ENCODE measurements at places on chromosomes 3 and 15.

GRCh38 chr3:70824078-70824477, 511.6 kb upstream of the MDFIC2 start:
- no peak for DNase-seq

- DNase-seq, result no peak
Observed at GRCh38 chr3:131846296-131846924, 188.4 kb downstream of the CPNE4 start.

DNA sequence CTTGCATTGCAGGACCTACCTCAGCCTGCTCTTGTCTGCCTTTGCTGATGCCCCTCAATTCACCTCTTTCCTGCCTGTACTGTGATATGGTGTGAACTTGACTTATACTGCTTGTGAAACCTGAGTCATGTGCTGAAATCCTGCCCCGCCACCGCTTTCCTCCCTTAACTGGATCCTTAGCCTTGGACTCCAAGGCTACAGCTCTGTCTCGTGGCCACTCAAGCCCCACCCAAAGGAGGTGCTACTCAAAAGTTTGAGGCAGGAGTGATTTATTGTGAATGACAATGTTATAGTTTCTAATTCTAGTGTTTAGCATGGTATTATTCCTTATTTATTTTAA, 56.1 kb downstream of the MYZAP start:
- DNase-seq, result no peak

- peak; percentile 53 for DNase-seq
Observed at GRCh38 chr3:11077466-11077865, 76.8 kb upstream of the HRH1 start.

- DNase-seq, result no peak
Observed at GRCh38 chr3:83890039-83890762, 1068.6 kb upstream of the CADM2 start.

Data from SIG-M5 (cell line).